Caco-2 (cell line): ENCODE measurements at places on chromosomes 7 and 10.

- DNase-seq = no peak
Observed at GRCh38 chr10:12839941-12840611, 161.4 kb downstream of the CCDC3 start.

GRCh38 chr7:100215895-100216294 is 3.9 kb upstream of the PVRIG start:
- DNase-seq = no peak

- DNase-seq = no peak
Observed at GRCh38 chr7:18177129-18177814, 149.6 kb upstream of the PRPS1L1 start.

- DNase-seq = no peak
Observed at GRCh38 chr10:127909716-127910463, 3.0 kb downstream of the PTPRE start.

- DNase-seq = no peak
Observed at GRCh38 chr10:12774204-12774894, 227.2 kb downstream of the CCDC3 start.

DNA sequence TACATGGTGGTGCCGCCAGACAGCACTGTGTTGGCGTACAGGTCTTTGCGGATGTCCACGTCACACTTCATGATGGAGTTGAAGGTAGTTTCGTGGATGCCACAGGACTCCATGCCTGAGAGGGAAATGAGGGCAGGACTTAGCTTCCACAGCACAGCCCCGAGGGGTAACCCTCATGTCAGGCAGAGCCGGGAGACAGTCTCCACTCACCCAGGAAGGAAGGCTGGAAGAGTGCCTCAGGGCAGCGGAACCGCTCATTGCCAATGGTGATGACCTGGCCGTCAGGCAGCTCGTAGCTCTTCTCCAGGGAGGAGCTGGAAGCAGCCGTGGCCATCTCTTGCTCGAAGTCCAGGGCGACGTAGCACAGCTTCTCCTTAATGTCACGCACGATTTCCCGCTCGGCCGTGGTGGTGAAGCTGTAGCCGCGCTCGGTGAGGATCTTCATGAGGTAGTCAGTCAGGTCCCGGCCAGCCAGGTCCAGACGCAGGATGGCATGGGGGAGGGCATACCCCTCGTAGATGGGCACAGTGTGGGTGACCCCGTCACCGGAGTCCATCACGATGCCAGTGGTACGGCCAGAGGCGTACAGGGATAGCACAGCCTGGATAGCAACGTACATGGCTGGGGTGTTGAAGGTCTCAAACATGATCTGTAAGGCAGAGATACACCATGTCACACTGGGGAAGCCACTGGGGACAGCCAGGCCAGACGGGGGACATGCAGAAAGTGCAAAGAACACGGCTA is 104.6 kb upstream of the TNRC18 start:
- DNase-seq = no peak

DNA sequence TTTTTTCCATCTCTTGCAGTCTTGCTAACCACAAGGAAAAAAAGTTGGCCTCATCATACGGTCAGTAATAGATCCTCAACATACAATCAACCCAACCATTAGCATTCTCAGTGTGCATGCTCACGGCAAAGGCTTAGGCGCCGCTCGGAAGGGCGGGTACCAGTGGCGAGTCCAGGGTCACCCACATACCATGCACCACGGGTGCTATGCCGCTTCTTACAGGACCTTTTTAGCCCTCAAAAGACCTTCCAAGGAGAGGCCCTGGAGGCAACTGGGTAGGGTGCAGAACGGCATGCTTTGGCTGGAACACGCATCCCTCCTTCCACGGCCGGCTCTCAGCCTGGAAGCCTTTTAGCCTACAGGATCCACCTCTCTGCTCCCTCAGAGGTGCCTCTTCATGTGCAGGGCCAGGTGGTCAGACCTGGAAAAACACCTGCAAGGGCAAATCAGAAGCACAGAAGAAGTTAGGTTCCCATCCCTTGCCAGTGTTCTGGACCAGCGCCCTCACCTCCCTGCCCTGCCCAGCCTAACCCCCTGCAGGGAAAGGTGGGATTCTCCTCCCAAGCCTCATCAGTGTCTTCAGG is 5.8 kb downstream of the KLF6 start:
- DNase-seq = no peak

- no peak for DNase-seq
Observed at GRCh38 chr7:121562259-121562658, 166.2 kb upstream of the FAM3C start.

DNA sequence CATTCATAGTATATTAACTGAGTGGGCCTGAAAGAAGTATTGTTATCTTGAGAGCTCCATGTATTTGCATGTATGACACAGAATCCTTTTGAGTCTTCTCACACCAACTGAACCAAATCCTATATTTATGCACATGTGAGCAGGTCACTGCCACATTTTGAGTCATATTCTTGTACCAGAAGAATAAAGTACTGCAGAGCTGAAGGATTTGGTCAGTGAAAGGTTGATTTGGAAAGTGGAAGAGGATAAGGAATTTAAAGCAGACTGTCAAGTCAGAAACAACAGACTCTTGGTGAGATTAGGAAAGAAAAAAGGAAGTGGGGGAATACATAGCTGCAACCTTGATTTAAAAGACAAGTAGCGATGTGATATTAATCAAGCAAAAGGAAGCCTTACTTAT is 121.8 kb downstream of the ARID5B start:
- no peak for DNase-seq

DNA sequence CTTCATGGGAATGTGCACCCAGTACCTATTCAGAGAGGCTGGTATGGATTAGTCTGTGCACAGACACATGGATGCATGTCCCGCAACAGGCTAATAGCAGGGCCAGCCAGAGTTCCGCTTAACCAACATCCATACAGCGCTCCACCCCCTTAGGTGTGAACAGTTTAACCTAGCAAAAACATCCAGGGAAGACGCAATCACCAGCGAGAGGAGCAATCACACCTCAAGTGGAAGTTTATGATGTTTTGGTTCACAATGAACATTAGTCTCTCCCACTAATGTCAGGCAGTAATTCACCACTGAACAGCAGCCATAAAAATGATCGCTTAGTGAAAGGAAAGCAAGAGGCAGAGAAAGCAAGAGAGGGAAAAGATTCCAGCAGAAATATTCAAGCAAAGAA is 91.1 kb downstream of the PLXNA4 start:
- no peak for DNase-seq

DNA sequence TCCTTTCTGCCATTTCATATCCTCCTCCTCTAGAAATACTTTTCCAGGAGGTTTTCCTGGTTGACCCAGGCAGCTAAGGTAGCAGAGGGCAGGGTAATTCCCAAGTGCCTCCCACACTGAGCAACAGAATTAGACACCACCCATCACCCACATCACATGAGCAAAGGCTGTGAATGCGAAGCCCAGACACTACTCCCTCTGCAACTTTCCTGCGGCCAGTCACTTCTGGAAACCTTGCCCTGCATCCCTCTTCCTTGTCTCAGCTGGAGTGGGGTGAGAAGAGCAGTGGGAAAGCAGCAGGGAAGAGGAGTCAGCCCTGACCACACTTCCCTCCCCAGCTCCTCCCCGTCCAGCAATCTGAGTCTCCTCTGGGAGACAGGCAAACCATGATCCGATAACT is 15.2 kb downstream of the TMEM176B start:
- DNase-seq = no peak

GRCh38 chr10:103717341-103718246 is 137.8 kb downstream of the SH3PXD2A start:
- DNase-seq = peak; percentile 56

GRCh38 chr7:112112822-112113255 is 93.4 kb downstream of the DOCK4 start:
- DNase-seq = no peak

DNA sequence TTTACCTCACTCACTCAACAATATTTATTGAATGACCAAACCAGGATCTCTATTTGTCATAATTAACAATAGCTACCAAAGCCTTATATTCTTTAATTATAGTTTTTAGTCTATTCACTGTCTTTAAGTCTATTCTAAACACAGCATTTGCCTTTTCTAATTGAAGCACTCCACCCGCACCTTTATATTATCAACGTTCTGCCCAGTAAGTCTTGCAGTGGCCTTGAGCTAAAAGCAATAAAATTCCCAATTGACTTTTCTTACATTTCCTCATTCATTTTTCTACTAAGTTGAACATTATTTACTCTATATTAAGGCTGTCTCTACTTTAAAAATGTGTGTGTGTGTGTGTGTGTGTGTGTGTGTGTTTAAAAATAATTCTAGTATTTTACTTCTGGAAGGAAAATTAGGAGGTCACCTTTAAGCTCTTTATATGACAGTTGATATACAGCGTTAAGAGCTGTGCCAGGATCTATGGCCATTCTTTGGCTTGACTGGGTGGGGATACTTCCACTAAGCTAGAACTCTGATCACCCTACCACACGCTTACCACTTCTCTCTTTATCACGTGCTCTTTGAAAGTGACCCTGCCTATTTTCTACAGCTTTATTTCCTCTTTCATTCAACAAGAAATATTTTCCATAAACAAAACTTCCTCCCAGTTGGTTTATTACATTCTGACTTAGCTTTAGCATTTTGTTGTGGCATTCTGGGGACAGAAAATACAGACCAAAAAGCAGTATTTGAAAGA is 8.8 kb downstream of the PAPSS2 start:
- no peak for DNase-seq

DNA sequence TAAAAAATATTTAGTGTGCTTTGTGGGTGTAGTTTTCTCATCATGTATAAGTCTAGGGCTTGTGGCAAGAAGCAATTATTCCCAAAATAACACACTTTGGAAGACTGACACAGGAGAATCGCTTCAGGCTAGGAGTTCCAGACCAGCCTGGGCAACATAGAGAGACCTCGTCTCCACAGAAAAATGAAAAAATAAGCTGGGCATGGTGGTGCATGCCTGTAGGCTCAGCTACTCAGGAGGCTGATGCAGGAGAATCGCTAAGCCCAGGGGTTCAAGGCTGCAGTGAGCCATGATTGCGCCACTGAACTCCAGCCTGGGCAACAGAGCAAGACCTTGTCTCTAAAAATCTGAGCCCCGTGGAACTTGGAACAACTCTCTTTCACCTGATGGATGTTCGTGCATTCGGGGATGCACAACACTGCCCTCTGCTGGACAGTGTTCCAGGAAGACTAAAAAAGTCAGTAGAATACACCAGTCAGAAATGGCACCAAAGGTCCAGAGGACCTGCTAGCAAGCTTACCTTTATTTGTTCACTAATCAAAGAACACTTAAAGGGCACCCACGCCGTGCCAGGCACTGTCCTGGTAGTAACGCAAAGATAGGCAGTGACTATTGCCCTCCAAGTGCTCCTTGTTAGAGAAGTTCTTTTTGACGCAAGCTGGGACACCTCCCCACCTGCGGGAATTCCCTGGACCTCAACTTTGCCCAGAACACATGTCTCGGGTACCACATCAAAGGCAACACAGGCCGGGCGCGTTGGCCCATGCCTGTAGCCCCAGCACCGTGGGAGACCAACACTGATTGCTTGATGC is 81.9 kb upstream of the CALN1 start:
- DNase-seq = peak; percentile 75

- DNase-seq = no peak
Observed at GRCh38 chr7:90594751-90595317, 1.3 kb upstream of the CDK14 start.

GRCh38 chr10:1954300-1954699 is 217.0 kb upstream of the ADARB2 start:
- no peak for DNase-seq

GRCh38 chr10:125149036-125149679 is 11.2 kb downstream of the CTBP2 start:
- no peak for DNase-seq

- no peak for DNase-seq
Observed at GRCh38 chr10:95334805-95335144, 44.0 kb upstream of the PDLIM1 start.

DNA sequence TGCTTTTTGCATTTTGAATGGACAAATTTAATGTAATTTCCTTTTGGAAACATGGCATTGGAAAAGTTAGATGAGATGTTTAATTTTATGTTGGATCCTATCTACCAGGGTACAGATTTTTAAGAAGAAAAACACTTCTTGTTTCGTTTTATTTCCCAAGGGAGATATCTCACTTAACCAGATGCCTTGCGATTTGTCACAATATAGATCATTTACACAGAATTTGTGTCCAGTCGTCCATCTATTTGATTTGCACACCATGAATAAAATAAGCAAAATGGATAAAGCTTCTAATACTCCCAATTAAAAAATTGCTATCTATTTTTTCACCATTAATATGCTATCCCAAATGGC is 25.7 kb downstream of the HDAC9 start:
- no peak for DNase-seq

GRCh38 chr7:103877565-103877964 is 111.9 kb downstream of the RELN start:
- no peak for DNase-seq

DNA sequence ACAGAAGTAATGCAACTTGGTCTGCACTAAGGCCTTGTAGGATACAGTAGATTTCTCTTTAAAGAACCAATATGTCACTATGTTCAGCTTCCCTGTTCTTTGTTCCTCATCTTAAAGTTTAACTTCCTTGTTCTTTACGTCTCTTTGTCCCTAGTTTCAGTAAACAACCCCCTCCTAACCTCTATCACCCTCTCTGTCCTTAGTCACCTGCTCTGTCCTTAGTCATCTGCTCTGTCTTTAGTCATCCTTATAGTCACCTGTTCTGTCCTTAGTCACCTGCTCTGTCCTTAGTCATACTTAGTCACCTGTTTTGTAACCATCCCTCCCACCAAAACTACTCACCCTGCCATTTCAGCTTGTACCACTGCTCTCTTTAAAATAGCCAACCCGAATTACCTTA is 144.6 kb upstream of the TMEM106B start:
- no peak for DNase-seq

- DNase-seq = no peak
Observed at GRCh38 chr10:64115908-64116643, 594.9 kb downstream of the REEP3 start.
